ENCODE measurements at places on chromosomes 2 and 18.

DNA sequence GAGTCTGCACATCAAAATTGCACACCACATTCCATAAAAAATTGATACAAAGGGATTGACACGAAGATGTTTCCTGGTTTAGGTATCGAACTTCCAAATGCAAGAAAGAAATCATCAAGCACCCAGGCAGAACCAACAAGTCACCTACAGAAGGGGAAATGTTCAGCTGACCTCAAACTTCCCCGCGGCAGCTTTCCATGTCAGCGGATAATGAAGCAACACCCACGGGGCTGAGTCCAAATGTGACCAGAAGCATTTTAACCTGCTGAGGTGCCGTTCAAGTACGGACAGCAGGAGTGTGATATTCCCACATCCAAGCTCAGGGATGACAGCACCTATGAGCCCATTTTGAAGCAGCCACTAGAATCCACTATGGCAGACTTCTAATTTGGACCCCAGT, 124.9 kb downstream of the GALNT14 start:
- no peak for DNase-seq

DNA sequence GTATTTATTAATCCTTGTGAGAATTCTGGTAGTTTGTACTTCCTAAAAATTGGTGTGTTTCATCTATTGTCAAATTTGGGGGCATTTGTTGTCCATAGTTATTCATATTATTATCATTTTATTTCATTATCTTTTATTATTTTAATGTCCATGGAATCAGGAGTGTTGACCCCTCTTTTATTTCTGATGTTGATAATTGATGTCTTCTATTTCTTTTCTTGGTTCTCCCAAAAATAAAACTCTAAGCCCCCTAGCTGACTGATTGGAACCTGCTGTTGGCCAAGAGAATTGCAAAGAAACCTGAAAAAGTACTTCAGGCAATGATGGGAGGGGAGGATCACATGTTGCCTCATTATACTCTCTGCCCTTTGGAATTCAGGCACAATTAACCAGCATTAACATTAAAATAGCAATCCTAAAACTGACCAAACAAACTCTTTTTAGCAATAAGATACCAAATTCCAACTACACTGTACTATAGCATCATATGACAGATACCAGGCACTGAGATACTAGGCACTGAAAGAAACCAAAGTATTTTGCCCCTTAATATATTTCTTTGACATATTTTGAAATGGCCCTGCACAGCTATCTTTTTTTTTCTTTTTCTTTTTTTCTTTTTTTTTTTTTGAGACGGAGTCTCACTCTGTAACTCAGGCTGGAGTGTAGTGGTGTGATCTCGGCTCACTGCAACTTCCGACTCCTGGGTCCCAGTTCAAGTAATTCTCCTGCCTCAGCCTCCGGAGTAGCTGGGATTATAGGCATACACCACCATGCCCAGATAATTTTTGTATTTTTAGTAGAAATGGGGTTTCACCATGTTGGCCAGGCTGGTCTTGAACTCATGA, 1097.2 kb upstream of the CNTNAP5 start:
- DNase-seq = peak; percentile 16

- no peak for DNase-seq
Measured at GRCh38 chr18:74508821-74509225, 12.7 kb downstream of the CNDP2 start.

GRCh38 chr2:40032650-40033319, 253.7 kb upstream of the THUMPD2 start:
- DNase-seq = no peak

DNA sequence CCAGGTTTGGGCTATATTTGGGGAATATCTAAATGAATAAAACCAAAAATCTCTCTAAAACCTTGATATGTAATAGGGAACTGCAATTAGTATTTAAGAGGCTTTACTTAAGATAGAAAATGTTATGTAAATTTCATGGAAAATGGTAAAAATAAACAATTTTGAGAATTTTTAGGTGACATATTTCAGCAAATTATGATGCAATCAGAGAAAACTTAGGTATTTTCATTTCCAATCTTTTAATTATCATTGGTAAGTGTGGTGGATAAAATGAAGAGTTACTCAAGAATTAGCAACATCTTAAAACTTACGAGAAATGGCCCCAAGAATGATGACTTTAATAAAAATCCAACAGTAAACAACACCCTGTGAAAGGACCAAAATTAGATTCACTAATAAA, 571.4 kb downstream of the ERBB4 start:
- DNase-seq = no peak
